Stimulated activated CD8-positive, alpha-beta memory T cell treated with anti-CD3 and anti-CD28 coated beads, Interleukin-15, amount 100 ng/mL, for 1 hour (primary cell): ENCODE measurements at places on chromosomes 5 and 9.

- DNase-seq: no peak
These were observed 164.8 kb upstream of the OTULINL start for GRCh38 chr5:14416621-14417275.

- DNase-seq: no peak
These were observed 261.6 kb upstream of the VLDLR start for GRCh38 chr9:2359891-2360471.

GRCh38 chr9:138070815-138071214 lies 193.2 kb downstream of the CACNA1B start:
- DNase-seq: no peak

- DNase-seq: no peak
These were observed 69.8 kb downstream of the ICE1 start for GRCh38 chr5:5492087-5492933.

DNA sequence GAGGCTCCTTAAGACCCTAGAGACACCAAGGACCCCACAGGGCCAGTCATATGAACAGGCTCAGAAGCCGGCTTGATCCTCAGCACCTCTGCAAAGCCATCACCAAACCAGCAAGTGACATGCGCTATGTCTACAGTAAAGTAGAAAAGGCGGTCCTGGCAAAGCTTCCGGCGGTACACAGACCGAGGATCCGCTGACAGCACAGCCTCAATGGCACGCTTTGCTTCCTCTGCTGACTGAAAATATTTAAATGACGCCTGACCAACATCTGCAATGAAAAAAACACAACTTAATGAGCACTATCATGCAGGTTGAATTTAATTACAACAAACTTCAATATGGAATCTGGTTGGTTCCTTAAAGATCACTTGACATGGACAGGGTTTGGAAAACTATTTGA lies 17.6 kb downstream of the TRMO start:
- DNase-seq: no peak

- no peak for DNase-seq
These were observed 10.0 kb downstream of the TRAF1 start for GRCh38 chr9:120916588-120916987.

GRCh38 chr5:80117446-80117845 lies 82.3 kb downstream of the THBS4 start:
- no peak for DNase-seq

GRCh38 chr9:79984429-79985067 lies 412.8 kb downstream of the TLE4 start:
- DNase-seq: no peak

DNA sequence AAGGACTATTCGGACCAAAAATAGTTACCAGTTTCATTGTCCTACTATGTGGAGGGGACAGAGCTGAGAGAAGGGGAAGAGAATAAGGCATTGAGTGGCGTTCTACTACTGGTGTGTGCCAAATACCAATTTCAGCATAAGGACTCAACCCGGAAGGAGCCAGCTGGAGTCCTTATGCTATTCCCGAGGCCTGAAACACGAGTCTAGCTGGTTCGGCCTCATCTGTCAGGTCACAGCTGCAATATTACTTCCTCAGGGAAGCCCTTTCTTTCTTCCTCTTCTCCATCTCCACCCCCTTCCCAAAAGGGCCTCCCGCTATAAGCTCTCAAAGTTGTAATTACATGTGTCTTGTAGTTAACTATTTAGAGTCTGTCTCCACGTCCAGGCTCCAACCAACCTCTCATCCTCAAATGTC lies 20.5 kb upstream of the FER start:
- no peak for DNase-seq

- DNase-seq: no peak
These were observed 33.1 kb downstream of the ZCCHC9 start for GRCh38 chr5:81334304-81335061.

DNA sequence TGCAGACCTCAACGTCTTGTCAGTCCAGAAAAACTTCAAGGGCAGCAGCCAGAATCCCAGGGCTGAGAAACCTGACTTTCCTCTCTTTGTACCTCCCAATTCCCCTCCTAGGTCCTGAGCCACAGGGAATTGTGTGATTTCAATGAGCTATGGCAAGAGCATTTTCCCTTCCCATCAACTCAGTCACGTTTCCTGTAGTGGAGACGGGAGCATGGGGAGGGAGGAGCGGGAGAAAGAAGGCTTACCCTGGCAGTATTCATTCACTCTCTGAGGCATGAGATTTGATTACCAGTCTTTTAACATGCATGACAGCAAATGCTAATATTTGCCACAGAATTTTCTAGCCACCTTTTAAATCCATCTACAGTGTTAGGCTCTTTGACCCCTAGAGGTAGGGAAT lies 109.4 kb upstream of the TBCA start:
- DNase-seq: no peak

GRCh38 chr5:152288499-152288898 lies 116.6 kb downstream of the NMUR2 start:
- no peak for DNase-seq

- DNase-seq: no peak
These were observed 173.0 kb downstream of the HINT1 start for GRCh38 chr5:130992095-130992494.

DNA sequence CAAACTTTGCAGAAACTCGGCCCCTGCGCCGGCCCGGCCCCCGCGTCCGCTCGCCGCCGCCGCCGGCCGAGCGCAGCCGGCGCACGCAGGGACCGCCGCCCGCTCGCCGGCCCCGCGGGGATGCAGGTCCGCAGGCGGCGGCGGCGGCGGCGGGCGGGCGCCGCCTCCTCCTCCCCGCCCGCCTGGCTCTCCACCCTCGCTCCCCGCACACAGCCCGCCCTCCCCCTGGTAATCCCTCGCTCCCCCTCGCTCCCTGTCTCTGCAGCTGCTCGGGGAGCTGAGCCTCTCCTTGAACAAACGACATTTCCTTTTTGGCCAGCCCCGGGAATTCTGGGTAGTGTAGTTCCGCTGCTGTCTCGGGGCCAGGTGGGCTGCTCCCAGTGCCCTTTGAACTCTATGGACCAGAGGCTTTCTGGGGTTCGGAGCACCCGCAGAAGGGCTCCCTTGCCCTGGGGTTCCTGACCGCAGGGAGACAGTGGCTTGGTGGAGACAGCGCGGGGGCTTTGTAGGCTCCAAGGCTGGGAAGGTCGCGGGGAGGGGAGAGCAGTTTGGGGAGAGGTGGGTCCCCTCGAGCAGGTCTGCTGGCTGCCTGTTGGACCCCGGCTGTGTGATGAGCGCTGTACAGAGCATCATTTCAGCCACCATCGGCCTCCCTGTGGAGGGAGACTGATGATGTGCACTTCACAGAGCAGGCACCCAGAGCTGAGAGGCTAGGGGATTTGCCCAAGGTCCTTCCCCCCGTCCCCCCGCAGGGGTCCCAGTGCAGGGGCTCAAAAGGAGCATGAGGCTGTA lies 1.8 kb upstream of the FAM78A start:
- DNase-seq: peak; percentile 46

- DNase-seq: no peak
These were observed 29.7 kb upstream of the SLC36A1 start for GRCh38 chr5:151417712-151418111.

DNA sequence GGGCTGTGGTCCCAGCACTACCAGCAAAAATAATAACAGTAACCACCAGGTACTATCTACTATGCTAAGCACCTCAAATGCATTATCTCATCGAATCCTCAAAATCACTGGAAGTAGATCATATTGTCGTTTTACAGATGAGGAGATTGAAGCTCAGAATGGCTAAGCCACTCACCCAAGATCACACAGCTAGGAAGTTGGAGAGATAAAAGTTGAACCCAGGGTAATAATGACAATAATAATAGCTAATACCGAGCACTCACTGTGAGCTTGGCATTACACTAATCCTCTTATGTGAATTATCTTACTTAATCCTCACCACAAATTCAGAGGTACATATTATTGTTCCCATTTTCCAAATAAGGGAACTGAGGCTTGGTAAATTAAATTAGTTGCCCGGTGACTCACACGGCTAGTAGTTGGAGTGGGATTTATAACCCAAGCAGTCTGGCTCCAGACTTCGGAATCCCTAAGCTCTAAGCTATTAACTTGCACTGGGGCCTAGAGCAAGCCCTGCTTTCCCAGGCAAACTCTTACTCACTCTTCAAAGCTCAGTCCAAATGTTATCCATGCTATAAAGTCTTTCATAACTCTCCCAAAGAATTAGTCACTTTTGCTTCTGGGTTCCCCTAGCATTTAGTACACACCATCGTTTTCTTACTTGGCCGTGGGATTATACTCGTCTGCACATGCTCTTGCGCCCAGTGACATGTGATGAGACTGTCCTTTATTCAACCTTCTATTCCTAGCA lies 3.8 kb downstream of the ARSI start:
- DNase-seq: no peak

- DNase-seq: no peak
These were observed 110.3 kb downstream of the ASTN2 start for GRCh38 chr9:117304549-117304948.

DNA sequence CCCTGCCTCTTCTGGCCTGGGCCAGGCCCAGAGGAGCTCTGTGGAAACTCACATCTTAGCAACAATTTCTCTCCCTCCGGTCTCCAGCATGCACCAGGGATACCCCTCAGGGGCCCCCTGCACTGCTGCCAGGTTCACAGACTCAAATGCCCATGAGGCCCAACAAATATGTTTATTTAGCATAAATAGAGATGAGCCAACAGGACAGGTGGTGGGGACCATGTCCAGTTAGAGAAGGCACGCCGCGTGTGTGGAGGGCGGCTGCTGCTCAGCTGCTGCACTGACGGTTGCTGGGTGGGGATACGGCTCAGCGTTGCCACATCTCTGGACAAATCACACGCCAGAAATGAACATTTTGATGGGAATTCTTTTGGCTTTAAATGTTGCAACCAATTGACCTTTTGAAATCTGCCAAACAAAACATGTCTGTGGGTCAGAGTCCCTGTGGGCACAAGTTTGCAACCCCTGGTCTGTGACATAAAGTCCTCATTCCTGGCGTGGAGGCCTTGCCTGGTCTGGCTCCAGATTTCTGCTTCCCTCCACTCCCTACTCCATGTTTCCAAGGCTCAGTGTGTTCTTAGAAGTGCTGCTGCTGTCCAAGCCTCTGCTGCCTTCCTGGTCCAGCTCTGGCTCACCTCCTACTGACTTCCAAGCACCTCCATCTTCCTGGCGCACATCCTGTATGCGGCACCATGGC lies 88.9 kb downstream of the AMBP start:
- no peak for DNase-seq

- no peak for DNase-seq
These were observed 126.6 kb upstream of the HMHB1 start for GRCh38 chr5:143685246-143685815.

GRCh38 chr5:167295681-167296005 lies 995.8 kb upstream of the WWC1 start:
- DNase-seq: no peak

GRCh38 chr9:131296906-131297500 lies 7.5 kb downstream of the PLPP7 start:
- DNase-seq: no peak

DNA sequence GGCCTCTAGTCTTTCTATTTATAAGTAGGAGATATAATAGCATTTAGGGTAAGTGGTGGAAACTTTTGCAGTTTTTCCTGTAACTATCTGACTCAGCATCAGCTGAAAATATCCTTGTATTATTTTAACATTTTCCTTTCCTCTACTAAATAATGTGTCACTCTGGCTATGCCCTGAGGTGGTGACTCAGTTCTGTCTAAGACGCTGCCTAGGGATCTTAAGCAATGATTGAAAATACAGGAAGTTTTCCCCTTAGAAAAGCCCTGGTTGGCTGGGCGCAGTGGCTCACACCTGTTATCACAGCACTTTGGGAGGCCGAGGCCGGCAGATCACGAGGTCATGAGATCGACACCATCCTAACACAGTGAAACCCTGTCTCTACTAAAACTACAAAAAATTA lies 9.3 kb upstream of the EDIL3 start:
- no peak for DNase-seq
